ENCODE measurements at places on chromosomes 2 and 18. TPM values are rescaled to one million over a fixed set of nuclear protein-coding genes. Genes with fewer than 3 reads are reported as not detected.

The NRP2 gene
- polyA plus RNA-seq, result 19.7 TPM

DNA sequence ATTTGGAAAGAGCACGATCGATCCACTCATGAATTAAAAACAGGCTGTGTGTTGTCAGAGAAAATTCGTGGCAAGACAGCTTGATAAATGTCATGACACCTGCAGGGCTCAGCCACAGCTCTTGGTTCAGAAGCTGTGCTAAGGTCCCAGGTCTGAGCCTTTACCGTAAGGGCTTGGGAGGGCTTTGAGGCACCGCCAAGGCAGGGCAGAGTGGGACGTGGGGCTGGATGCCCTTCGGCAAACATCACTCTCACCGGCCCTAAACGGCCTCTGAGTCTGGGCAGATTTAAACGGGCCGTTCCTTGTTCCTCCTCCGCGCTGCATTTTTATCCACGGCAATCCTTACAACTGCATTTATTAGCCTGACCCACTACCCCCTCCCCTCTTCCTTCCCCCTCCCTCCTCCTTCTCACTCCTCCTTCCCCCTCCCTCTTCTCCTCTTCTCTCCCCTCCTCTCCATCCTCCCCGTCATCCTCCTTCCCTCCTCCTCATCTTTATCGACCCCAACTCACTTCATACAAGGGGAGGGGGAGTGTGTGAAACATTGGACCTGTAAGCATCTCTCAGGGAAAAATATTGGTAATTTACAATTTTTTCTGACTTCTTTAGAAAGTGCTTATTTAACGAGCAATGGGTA lies 33.9 kb downstream of the MBP start:
- DNase-seq, result no peak

GRCh38 chr2:73111073-73112025 lies 1.4 kb downstream of the RAB11FIP5 start:
- no peak for DNase-seq

GRCh38 chr2:221448844-221449390 lies 123.2 kb downstream of the EPHA4 start:
- DNase-seq, result no peak

DNA sequence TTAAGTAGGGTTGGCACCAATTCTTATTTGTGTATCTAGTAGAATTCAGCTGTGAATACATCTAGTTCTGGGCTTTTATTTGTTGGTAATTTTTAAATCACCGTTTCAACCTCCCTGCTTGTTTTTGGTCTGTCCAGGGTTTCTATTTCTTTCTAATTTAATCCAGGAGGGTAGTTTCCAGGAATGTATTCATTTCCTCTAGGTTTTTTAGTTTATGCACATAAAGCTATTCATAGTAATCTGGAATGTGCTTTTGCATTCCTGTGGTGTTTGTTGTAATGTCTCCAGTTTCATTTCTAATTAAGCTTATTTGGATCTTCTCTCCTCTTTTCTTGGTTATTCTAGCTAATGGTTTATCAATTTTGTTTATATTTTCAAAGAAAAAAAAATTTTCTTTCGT lies 1361.8 kb upstream of the DDX18 start:
- DNase-seq, result no peak

GRCh38 chr18:65206551-65207260 lies 544.1 kb upstream of the CDH7 start:
- no peak for DNase-seq
